ENCODE measurements at places on chromosomes 7 and 10.

GRCh38 chr10:27709304-27709703 is 36.3 kb downstream of the MKX start:
- DNase-seq, result no peak

- peak; percentile 16 for DNase-seq
These were observed 1.2 kb downstream of the GET4 start for GRCh38 chr7:877312-878232.

DNA sequence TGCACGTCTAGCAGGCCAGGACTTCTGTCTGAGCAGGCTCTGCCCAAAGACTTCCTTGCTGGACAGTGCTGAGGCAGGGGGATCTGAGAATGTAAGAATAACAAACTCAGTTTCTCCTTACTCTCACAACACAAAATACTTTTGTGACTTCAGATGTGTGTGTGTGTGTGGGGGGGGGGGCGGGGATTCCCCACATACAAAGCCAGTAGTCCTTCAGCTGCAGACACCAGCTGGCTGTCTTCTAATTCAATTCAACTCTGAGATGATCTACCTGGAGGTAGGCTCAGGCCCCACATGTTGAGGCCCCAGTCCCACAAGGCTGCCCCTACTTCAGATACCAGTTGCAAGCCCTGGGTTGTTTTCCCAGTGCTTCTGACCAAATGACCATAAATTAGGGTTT is 4.7 kb upstream of the CXCL12 start:
- no peak for DNase-seq

DNA sequence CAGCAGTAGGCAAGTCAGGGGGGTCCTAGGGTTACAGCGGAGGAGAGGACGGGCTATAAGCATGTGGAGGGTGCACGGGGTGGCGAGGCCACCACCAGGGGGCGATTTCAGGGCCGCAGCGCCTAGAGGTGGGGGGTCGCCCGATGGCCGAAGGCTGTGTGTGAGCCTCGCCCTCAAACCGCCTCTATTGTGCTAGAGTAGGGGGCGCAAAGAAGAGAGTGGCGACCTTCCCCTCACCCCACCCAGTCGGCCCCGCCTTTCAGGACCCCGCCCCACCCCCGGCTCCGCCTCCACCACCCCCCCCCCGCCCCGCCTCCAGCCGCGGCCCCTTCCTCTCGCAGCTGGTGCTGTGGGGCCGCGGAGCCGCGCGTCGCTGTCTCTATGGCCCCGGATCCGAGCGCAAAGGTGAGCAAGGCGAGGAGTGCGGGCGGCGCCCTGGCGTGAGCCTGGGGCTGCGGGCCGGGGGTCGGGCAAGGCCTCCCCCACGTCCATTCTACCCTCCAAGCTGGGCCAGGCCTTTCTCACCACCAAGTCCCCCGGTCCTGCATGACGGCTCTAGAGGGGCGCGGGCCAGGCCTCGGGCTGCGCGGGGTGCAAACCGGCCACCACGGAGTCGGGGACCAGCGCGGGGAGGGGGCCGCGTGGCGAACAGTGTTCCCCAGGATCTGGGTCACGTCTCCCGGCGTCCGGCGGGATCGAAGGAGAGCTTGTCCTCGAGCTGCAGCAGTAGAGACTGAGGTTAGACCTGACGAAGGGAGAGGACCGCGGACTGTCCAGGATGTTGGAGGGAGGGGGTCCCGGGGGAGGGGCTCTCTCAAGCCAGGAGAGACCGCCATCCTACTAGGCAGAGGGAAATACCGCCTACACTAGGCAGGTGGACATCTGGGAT is at the start of gene SEMA4G:
SEMA4G (plus strand) TSS at position 318 of the 889 bp plus-strand sequence. CDS start 3,409 bp downstream, outside the sequence.
- DNase-seq, result no peak

DNA sequence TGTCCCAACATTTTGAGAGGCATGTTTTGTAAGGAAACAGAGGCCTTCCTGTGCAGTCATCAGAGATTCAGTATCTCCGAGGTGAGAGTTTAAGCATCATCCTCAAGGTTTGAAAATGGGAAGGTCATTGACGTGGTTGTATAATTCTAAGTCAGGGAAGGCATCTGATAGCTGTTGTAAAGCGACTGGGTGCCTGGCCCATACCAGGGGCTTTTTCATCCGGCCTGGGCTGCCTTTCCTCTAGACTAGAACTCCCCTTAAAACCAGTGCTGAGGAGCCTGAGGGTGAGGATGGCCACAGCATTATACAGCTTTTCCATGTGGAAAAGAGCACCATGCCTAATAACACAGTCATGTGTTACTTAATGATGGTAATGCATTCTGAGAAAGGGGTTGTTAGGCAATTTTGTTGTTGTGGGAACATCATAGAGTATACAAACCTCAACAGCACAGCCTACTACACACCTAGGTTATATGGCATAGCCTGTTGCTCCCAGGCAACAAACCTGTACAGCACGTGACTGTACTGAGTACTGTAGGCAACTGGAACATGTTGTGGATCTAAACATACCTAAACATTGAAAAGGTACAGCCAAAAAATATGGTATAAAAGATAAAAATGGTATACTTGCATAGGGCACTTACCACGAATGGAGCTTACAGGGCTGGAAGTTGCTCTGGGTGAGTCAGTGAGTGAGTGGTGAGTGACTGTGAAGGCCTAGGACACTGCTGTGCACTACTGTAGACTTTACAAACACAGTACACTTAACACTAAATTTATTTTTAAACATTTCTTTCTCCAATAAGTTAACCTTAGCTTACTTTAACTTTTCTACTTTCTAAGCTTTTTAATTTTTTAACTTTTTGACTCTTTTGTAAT is 13.5 kb upstream of the CACUL1 start:
- no peak for DNase-seq

- no peak for DNase-seq
These were observed 87.1 kb upstream of the CDC14C start for GRCh38 chr7:48837266-48837665.

DNA sequence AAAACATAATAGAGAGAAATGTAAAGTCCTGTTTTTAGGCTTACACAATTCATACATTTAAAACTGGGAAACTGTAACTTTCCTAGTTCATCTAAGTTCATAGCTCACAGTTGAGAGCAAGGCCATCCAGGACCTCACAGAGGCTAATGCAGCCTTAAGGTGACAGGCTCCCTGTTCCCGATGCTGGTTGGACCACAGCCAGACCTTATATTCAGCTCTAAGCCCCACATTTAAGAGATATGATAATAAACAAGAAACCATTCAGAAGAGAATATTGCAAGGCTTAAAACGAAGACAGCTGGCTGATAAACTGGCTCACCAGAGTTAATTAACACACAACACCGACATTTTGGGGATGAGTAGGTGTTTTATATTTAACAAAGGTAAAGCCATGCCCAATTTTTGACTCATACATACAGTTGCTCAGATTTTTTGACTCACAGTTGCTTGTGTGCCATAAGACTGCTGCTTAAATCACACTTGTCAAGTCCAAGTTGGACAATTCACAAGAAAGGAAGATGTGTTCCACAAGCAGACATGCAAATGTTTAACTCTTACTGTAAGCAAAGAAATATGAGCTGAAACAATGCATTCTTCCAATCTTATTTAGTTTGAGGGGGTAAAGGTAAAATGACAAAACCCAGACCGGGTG is 41.1 kb upstream of the TMEM213 start:
- peak; percentile 69 for DNase-seq

DNA sequence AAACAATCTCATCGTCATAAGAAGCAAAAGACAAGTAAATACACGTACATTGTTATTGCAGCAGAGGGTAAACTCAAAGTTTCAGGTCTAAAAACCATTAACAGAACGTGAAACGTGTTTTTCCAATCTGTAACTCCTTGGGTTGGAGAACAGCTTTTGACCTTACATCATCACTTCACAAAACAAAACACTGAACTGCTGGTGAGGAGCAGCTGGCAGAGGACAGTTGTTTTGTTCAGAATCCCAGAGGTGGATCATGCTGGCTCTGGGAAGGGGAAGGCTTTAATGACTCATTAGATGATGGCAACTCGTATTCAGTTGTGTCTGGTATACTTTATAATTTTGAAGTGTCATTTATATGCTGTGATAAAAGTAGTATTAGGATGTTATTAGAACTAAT is 923.0 kb upstream of the CELF2 start:
- DNase-seq, result no peak

GRCh38 chr7:5270788-5271187 is 12.0 kb upstream of the SLC29A4 start:
- no peak for DNase-seq

DNA sequence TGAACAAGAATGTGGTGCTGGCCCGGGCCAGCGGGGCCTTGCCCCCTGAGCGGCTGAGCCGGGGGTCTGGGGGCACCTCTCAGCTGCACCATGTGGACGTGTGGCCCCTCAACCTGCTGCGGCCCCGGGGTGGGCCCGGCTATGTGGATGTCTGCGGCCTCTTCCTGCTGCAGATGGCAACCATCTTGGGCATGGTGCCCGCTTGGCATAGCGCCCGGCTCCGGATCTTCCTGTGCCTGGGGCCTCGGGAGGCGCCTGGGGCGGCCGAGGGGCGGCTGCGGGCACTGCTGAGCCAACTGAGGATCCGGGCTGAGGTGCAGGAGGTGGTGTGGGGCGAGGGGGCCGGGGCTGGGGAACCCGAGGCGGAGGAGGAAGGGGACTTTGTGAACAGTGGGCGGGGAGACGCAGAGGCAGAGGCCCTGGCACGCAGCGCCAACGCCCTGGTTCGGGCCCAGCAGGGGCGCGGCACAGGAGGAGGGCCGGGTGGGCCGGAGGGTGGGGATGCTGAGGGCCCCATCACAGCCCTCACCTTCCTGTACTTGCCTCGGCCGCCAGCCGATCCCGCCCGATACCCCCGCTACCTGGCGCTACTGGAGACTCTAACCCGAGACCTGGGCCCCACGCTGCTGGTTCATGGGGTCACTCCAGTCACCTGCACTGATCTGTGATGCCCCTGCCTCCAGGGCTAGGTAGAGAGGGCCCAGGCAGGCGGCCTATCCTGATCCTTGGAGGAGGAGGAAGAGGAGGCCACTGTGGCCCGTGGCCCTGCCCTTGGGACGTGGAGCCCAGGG is 1.1 kb upstream of the TRIP6 start:
- DNase-seq, result peak; percentile 69

- DNase-seq, result peak; percentile 55
These were observed 32.9 kb upstream of the SDK1 start for GRCh38 chr7:3267966-3268690.

DNA sequence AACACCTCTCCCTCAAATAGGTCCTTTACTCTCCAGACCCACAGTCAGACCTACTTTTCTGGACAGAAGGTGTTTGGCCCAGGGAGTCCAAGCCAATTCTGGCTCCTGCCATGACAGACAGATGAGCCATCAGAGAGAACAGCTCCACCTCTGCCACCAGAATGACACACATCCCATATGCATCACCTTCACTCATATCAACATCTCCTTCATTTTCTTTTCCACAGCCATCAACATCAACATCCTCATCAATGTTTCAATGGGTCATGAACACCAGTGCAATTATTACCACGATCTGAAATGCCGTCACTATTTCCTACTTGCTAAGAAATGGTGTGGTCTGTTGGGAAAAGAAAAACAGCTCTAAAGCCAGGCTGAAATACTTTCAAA is 67.9 kb downstream of the CCDC71L start:
- DNase-seq, result no peak

GRCh38 chr10:133185916-133186315 is 25.9 kb downstream of the KNDC1 start:
- no peak for DNase-seq

- DNase-seq, result no peak
These were observed 160.6 kb downstream of the MLLT10 start for GRCh38 chr10:21694631-21695030.

DNA sequence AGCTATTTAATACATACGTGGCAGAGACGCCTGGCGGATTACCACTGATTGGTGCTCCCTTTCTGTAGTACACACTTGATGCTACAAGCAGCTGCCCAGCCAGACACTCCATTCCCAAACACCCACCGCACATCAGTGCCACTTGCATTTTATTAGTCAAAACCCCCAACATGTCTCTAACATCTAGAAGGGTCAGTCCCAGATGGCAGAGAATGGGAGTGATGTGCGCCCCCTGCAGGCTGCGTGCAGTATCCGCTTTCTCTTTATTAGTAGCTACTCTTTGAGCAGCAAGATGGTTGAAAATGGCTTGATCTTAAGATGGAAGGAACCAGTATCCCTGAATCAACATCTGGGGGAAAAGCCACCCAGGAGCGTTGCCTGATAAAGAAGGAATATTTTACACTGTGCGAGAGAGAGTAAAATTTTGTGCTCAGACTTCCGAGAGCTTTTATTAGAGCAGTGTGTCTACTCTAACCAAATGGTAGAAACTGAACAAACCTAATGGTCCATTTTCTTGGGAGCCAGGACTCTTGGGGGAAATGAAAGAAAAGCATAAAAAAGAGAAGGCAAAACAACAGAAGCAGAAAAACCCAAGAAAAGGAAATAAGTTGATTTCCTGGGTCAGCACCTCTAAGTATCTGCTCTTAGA is 78.3 kb downstream of the ST8SIA6 start:
- no peak for DNase-seq

GRCh38 chr10:73629165-73629564 is 12.1 kb downstream of the MYOZ1 start:
- DNase-seq, result no peak

DNA sequence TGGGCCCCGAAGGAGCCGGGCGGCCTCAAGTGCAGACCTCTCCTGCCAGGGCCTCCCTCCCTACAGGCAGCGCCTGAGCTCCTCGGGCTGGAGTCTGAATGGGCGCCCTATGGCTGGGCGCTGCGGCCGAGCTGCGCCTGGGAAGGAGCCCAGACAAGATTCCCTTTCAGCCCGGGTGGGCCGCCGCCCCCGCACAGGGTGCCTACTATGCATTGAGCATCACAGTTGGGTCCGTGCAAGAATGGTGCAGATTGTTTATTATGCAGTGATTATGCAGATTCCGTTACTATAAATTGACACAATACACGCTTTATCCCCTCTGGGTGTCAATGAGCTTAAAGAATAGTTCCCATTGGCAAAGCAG is 77.2 kb upstream of the PDGFA start:
- no peak for DNase-seq

DNA sequence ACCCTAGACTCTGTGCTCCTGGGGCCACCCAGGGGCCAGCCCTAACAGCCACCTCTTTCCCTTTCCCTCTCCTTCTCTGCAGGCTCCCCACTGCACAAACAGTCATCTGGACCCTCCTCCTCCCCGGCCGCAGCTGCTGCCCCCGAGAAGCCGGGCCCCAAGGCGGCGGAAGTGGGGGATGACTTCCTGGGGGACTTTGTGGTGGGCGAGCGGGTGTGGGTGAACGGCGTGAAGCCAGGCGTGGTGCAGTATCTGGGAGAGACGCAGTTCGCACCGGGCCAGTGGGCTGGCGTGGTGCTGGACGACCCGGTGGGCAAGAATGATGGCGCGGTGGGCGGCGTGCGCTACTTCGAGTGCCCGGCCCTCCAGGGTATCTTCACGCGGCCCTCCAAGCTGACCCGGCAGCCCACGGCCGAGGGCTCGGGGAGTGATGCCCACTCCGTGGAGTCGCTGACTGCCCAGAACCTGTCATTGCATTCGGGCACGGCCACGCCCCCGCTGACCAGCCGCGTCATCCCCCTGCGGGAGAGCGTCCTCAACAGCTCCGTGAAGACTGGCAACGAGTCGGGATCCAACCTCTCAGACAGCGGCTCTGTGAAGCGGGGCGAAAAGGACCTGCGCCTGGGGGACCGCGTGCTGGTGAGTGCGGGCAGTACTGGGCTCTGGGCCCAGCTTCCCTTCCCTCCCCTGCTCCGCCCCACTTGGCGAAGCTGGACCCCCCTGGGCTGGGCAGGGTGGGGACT is 49.3 kb downstream of the CLIP2 start:
- no peak for DNase-seq

Measured in mammary epithelial cell (primary cell).